ENCODE measurements at places on chromosomes 7 and 10. TPM values are rescaled to one million over a fixed set of nuclear protein-coding genes. Genes with fewer than 3 reads are reported as not detected.

SRRM3 gene
- 0.53 TPM for total RNA-seq

DNA sequence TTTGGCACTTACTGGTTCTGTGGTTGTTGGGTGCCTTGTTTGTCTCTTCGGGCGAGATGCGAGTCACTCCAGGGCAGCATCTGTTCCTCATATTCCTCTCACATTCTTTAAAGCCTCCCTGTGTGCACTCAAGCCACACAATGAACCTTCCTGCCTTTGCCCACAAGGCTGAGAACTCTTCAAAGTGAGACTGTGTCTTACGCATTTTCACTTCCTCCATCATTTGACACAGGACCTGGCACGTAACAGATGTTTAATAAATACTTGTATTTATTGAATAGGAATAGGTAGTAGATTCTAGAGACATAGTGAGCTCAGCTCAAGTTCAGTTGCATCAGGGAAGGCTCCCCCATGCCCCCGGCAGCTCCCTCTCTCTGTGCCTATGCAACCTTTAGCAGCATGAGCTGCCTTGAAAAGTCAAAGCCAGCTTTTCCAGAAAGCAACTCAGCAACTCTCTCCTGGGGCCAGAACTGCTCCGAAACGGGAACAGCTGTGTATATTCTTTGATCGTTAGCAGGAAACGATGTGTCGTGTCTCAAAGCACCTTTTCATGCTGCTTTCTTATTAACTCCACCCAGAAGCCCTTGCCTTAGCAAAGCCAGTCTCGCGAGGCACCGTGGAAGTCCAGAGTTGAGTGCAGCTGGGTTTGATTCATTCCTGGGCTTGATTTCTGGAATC lies 97.5 kb downstream of the PFKFB3 start:
- no peak for DNase-seq

GRCh38 chr7:69388452-69389137 lies 209.7 kb upstream of the AUTS2 start:
- no peak for DNase-seq

DNA sequence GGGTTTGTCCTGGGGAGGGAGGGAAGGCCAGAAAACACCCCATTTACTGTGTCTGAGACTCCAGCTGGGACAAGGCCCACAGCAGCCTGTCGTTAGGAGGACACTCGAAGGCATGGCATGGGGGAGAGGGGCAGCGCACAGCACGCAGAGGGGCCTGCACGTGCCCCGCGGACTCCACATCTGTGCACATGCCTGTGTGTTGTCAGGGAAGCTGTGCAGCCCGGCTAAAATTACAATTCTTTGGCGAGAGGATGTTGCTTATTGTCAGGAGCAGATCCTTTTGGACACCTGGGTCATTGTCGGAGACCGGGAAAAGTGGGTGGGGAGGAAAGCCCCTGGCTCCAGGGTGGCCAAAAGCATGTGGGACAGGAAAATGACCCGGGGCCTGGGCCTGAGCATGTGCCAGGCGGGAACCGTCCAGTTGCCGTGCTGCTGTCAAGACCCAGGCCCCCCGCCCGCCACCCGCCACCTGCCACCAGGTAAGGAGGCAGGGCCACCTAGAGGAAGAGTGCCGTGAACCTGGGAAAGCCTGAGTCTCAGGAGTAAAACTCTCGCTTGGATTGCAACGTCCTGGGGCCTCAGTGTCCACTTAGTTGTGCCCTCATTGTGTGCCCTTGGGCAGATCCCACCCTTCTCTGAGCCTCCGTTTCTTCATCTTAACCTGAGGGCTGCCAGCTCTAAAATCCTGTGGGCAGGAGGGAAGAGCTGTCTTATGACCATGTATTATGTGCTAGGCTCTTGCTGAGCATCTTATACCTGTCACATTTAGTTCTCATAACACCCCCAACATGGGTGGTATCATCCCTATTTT lies 7.2 kb downstream of the VSIR start:
- DNase-seq, result no peak

PON2 gene
- total RNA-seq, result 10.2 TPM

GRCh38 chr7:151290355-151290760 lies 41.9 kb upstream of the SMARCD3 start:
- DNase-seq, result no peak

ASAH2B gene
- total RNA-seq, result 1.5 TPM

TBXAS1 gene
- 3.9 TPM for total RNA-seq

LIPF gene
- not detected for total RNA-seq

GRCh38 chr10:69179089-69179742 lies 818 bp upstream of the SUPV3L1 start:
- DNase-seq, result peak; percentile 15

TMEM178B gene
- 1.8 TPM for total RNA-seq
